Hematopoietic multipotent progenitor cell treated with erythropoietin and hydrocortisone succinate and interleukin-3 and kit ligand, for 17 days (in vitro differentiated cells): ENCODE measurements at places on chromosomes 16 and 17.

GRCh38 chr17:80802626-80803450 is 188.8 kb upstream of the CHMP6 start:
- DNase-seq = no peak

- no peak for DNase-seq
These were observed 97.9 kb downstream of the C17orf67 start for GRCh38 chr17:56735842-56736241.

DNA sequence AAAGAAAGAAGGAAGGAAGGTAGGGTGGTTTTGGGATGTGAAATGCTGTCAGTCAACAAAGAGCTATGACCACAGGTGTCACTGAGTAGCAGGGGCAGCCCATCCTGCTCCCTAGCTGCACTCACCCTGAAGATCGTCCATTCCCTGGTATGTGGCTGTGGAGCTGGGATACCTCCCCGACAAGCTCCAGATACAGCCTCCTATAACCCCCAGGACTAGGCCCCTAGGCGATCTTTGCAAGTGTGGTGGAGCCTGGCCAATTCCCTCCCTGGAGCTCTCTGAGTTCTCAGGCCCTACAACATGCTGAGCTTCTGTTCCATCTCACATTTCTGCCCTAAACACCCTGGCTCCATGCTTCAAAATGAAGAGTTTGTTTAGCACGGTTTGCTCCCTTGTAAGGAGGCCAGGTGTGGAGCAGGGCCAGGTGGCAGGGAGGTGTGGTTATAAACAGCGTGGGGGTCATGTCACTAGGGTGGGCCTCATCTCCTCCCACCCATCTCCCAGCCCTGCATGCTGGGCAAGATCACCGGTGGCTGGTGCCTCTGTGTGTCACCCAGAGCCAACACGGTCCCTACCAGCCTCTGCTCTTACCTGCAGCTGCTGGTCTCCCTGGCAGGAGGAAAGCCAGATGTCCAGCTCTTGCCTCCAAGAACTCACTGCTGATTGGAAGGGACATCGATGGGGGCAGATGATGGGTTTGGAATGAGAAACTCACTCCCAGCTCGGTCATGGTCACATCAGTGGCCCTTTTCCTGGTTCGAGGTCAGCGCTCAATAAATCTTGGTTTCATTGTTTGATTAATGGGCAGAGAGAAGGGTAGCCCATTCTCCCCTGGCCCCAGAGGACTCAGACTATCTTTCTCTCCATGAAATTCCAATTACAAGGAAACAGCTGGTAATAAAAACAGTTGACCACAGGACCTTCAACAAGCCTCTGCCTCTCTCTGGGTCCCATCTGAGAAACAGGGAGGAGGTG is 511.0 kb upstream of the CDH5 start:
- DNase-seq = no peak

DNA sequence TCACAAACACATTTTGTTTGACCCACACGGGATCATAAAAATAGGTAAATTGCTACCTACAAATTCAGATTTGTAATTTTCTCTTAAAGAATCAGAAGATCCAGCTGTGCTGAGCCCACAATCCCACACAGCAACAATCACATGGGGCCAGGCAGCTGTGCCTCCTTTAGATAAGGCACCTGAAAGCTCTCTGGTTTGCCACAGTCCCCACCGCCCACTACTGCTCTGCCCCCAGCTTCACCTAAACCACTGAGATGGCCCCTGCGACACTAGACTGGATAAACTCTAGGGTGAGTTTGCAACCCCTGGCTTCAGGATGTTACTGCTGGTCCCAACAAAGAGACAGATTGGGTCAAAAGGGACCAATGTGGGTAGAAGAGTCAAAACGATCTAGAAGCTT is 96.8 kb downstream of the GSG1L start:
- DNase-seq = no peak

- DNase-seq = no peak
These were observed 1.9 kb downstream of the GLTPD2 start for GRCh38 chr17:4790705-4791088.

DNA sequence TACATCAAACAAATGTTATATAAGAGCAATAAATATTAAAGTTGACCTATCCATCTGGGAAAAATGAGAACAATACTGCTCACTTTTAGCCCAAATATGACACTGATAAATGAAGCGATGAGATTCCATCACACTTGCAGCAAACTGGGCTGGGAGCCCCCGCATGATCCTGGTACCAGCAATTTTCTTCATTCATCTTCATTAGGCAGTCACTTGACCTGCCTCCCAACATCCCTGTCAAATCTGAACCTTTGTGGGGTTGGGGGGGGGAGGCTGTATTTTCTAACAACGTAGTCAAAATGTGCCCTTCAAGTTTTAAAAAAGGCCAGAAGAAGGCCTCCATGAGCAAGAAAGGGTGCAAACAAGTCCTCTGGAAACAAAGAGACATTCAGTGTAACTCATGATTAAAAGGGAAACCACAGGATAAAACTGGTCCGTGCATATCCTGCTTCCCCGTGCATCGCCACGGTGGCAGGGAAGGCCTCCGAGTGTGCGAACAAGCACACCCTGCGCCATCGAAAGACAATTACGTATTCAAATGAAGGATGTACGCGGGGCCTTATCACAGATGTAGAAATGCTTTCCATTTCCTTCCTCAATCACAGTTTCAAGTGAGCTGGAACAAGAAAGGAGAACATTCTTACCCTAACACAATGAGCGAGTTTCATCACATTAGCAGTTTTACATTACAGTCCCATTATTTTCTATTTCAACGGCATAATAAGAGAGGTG is 48.4 kb downstream of the TOX3 start:
- no peak for DNase-seq

DNA sequence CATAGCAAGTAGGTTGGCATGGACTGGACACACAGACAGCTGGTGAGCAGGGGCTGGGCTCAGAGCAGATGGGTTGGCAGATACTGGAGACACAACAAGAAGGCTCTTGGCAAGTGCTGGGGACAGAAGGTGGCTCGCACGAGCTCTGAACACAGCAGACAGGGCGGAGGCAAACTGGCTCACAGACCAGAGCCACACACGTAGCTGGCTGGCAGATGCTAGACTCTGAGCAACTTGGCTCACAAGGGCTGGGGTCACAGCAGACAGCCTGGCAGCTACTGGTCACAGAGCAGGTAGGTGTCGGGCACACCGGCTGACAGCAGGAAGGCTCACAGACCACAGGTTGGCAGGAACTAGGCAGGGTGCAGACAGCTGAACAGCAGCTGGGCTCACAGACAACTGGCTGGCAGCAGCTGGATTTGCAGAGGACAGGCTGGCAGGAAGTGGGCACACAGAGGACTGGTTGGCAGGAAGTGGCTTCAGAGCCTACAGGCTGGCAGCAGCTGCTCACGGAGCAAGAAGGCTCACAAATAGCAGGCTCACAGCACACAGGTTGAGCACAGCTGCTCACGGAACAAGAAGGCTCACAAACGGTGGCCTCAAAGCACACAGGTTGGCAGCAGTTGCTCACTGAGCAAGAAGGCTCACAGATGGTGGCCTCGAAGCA is 725 bp downstream of the KRTAP16-1 start:
- DNase-seq = no peak

GRCh38 chr17:17780922-17781590 is 55.7 kb downstream of the SREBF1 start:
- no peak for DNase-seq

DNA sequence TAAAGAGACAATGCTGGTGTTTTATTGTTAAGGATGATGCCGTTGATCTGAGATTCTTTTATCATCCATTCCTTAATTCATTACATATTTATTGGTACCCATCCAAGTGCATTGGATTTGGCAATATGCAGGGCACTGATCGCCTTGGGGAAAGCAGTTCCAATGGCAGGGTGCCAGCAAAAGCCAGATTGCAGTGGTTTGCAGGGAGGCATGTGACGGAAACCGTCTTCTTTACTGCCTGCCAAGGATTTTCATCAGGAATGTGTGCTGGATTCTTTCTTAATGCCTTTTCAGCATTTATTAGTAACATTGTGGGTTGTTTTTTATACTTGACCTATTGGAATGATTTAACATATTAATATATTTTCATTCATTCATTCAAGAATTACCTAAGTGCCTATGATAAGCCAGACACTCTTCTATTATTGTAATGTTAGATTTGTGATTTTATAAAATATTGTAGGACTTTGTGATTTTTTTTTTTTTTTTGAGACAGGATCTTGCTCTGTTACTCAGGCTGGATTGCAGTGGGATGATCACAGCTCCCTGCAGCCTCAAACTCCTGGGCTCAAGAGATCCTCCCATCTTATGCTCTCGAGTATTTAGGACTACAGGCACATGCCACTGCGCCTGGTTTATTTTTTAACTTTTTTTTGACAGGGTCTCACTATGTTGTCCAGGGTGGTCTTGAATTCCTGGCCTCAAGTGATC is 93.4 kb upstream of the TNRC6A start:
- DNase-seq = no peak

DNA sequence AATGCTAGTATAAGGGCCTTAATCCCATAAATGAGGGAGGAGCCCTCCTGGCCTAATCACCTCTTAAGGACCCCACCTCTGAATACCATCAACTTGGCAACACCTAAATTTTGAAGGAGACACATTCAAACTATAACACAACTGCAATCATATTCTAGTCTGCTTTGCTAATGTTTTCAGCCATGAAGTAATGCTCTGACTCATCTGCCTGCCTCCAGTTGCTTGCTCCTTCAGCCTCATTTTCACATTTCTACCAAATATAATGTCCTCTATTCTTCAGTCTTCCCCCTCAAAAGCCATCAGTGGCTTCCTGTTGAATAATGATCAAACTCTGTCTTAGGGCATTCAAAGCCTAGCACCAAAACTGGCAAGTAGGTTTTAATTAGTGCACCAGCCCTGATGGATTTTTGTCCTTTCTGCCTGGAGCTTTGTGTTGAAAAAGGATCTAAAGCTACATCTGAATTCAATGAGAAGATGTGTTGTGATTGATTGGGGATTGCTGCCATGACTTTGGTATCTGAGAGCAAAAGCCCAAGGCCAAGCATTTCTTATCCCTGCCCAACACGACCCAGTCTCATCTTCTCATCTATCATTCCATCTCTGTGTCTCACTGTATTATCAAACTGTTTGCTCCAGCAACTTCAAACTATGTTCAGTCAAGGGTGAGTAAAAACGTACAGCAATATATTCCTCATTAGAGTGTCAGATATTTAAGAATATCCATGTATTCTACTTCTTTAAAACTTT is 140.8 kb upstream of the ELAC2 start:
- no peak for DNase-seq

GRCh38 chr17:7841396-7841914 is 7.4 kb downstream of the KDM6B start:
- peak; percentile 87 for DNase-seq

DNA sequence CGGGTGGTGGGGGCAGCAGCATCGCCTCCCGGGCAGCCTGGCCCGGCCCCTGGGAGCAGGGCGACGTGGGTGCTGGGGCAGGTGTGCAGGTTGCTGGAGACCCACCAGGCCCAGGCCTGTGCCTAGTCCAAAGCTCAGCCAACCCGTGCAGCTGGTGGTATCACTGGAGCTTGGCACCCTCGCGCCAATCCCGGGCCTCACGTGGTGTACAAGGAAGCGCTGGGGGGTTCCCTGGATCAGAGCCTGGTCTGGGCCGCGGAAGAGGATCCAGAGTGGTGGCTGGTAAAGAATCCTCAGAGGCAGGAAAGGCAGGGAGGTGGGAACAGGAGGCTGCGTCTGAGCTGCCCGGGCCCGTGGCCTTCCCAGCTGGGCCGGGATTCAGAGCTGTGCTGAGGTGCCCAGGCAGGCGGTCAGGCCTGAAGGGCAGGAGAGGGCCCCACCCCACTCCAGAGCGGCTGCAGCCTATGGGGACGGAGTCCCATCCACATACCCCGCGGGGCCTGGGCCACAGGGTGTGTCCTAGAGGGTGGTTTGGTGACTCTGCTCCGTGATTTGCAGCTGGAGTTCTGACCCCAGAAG is 36.2 kb downstream of the ZFPM1 start:
- no peak for DNase-seq
